ENCODE measurements at places on chromosomes 7 and 10.

DNA sequence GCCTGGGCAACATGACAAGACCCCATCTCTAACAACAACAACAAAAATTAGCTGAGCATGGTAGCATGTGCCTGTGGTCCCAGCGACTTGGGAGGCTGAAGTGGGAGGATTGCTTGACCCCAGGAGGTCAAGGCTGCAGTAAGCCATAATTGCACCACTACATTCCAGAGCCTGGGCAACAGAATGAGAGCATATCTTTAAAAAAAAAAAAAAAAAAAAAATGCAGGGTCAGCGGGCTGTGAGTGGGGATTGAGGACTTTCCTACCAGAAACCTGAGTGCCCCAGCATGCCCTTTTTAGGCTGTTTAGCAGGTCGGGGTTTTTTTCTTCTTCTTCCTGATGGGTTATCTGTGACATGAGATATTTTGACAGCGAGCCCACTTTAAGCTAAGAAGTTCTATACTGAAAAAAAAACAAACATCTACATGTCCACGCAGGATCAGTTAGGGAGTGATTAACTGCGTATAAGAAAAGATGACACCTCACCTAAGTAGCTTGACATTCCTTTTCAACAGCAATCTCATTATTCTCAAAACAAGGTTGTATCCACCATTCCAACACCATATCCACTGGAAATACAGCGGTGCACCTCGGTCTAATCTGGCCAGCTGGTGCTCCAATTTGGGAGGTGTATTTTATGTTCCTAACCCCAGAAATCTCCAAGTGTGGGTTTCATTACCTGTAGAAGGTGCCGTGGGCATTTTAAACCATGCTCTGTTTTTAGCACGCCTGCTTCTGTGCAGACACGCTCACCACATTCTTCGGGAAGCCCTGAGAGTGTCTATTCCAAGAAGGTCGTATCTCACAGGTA, 13.8 kb upstream of the RFC2 start:
- no peak for DNase-seq

DNA sequence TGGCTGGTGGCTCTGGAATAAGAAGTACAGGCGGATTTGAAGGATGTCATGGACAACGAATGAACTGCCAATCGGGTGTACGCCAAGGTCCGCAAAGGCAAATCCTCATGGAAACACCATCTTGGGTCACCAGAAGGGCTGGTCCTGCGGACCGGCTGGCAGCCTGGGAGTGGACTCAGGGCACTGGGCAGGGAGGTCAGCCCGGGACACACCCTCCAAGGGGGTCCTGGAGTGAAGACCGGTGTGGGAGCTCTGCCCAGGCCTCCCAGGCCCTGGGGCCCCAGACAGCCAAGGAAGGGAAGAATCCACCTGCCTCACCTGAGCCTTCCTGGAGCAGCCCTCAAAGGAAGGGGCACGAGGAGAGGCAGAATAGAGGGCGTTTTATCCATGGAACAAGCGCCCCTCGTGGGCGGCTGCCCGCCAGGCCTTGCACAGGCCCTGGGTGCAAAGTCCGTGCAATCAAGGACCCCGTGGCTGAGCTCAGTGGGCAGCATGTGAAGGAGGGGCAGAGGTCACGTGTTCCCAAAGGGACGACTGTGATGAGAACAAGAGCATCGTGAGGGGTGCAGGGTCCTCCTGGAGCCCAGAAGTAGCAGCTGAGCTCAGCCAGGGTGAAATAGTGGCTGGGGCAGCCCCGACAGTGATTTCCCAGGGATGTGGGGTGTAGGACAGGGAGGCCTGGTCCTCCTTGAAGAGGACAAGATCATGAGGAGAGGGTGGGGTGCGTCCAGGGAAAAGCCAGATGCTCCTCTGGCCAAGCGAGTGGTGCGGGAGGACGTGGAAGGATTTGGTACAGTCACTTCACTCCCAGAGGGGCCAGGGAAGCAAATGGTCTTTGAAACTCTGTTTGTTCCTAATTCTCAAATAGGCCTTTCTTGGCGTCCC, 105.2 kb downstream of the TCERG1L start:
- DNase-seq, result no peak

DNA sequence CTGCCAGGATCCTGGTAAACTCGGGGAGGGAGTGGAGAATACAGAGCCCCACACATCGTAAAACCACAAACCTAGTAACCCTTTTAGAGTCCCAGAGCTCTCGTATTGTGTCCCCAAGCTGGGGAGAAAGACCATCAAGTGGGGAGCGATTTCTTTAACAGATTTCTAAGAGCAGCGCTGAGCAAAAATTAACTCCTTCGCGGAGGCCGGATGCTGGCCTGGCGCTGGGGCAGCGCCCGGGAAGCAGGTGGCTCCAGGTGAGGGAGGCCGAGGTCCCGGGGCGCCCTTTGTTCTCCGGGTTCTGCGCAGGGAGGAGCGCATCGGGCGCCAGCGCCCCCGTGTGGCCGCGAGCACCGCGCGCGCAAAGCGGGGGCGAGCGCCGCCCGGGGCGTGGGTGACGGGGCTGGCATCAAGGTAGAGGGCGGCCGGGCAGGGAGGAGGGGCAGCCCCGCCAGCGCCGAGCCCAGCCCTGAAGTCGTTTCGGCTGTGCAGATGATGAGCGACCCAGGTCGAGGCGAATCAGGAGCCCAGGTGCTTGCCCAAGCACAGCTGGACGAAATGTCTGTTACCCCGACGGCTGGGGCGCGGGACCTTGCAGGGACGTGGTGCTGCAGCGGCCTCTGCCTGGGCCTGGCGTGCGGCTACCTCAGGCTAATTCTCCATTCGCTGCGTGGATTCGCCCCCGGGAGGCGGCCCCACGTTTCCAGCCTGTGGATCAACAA, 10.4 kb upstream of the FGFR2 start:
- no peak for DNase-seq

DNA sequence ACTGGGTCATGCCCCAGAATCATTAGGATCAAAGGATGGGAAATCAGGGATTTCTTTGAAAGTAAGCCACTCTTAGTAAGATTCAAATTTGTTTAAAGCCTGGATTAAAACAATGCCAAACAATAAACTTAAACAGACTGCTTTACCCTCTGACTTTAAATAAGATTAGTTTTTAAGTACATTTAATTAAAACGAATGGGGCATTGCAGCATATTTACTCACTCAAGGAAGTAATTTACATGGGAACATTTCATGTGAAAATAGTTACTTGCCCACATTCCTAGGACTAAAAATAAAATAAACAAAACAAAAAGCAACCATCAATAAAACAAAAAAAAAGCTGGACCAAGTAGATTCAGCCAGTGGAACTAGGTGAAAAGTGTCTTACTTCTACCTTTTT, 7.8 kb downstream of the ABLIM1 start:
- DNase-seq, result no peak

GRCh38 chr7:42189535-42189934, 47.5 kb downstream of the GLI3 start:
- DNase-seq, result no peak

DNA sequence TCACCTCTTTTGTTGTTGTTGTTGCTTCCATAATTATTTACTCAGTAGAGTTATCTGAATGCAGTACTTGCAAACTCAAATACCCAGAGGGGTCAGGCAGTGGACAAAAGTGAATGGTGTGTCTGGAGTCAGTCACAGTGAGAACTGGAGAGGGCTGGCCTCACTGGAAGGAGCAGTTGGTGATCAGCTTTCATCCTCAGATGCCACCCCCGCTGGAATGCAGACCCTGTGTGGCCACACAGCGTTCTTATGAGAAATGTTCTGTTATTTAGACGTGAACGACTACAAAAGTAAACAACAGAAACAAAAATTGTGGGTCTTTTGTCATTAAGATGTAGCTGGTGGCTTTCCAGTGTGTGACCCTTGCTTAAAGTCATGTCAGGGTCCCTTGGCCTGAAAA, 29.6 kb upstream of the VPS41 start:
- DNase-seq, result no peak

DNA sequence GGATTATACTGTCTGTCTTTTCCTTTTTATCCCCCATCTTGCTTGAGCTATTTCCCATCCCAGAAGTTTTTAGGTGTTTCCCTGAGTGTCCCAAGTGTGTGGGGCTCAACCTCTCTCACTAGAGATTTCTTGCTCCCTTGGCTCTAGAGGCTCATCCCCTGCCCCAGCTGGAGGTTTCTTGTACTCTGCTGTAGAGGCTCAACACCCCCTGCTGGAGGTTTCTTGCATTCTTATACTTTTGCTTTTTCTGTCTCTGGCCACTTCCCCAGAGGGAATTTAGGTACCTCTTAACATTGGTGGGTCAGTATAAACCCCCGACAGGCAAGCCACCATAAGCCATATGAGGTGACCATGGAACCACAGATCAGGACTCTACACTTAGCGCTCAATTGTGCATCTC, 114.2 kb upstream of the FAM3C start:
- no peak for DNase-seq

DNA sequence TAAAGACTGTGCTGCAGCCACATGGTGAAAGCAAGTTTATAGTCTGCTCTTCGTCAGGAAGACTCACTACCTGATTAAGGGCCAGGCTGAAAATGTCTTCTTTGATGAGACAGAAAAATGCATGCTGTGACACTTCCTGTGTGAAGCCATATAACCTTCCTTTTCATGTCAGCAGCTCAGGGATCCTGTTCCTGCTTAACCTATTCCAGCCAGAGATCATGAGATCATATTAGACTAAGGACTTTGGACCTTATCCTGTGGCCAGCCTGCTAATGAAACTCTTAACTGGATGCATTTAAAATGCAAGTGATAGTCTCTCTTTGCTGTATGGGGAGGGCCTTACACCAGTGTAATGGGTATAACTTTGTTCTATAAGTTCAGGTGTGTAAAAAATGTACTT, 165.2 kb downstream of the PTEN start:
- DNase-seq, result no peak

- DNase-seq, result no peak
Measured at GRCh38 chr7:97576043-97576442, 155.8 kb upstream of the TAC1 start.

GRCh38 chr10:76036111-76036940, 604.9 kb downstream of the LRMDA start:
- no peak for DNase-seq

GRCh38 chr7:116633131-116633988, 38.6 kb upstream of the MET start:
- DNase-seq, result no peak

GRCh38 chr7:21946222-21946709, 567 bp upstream of the CDCA7L start:
- DNase-seq, result no peak

- peak; percentile 52 for DNase-seq
Measured at GRCh38 chr7:106178593-106179134, 66.6 kb upstream of the SYPL1 start.

GRCh38 chr10:115335366-115335765, 242.2 kb downstream of the ATRNL1 start:
- DNase-seq, result no peak
